ENCODE measurements at places on chromosomes 4 and X. TPM values are rescaled to one million over a fixed set of nuclear protein-coding genes. Genes with fewer than 3 reads are reported as not detected.

GRCh38 chrX:848386-848785 lies 217.8 kb downstream of the SHOX start:
- no peak for DNase-seq
- H3K4me1 ChIP-seq, result no peaks in the 10 kb centered on the region
- H3K36me3 ChIP-seq, result no peaks in the 10 kb centered on the region
- H3K4me3 ChIP-seq, result no peak overlapping the region

GRCh38 chr4:148048598-148048997 lies 316.7 kb downstream of the ARHGAP10 start:
- H3K27ac ChIP-seq, result no peak overlapping the region
- peaks cover 7% of the 10 kb centered on the region for H3K36me3 ChIP-seq
- H3K4me1 ChIP-seq, result peaks cover 7% of the 10 kb centered on the region

- H3K4me3 ChIP-seq, result no peak overlapping the region
- no peak overlapping the region for H3K27ac ChIP-seq
- H3K36me3 ChIP-seq, result no peaks in the 10 kb centered on the region
- H3K27me3 ChIP-seq, result no peaks in the 10 kb centered on the region
Measured at GRCh38 chrX:11050013-11050412, 61.1 kb upstream of the HCCS start.

GRCh38 chrX:15814771-15815365 lies 24.6 kb downstream of the ZRSR2 start:
- H3K27ac ChIP-seq, result no peak overlapping the region
- no peaks in the 10 kb centered on the region for H3K27me3 ChIP-seq
- peaks cover 6% of the 10 kb centered on the region for H3K4me1 ChIP-seq
- DNase-seq, result no peak
- peaks cover 10% of the 10 kb centered on the region for H3K36me3 ChIP-seq
- no peak overlapping the region for H3K4me3 ChIP-seq

DNA sequence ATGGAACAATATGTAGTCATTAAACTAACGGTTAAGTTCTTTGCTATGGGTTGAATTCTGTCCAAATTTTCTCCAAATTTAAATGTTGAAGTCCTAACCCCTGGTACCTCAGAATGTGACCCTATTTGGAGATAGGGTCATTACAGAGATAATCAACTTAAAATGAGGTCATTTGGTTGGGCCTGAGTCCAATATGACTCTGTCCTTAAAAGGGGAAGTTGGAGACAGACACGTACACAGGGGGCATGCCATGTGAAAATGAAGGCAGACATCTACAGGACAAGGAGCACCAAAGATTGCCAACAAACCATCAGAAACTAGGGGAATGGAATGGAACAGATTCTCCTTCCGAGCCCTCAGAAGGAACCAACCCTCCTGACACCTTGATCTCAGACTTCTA lies 492.0 kb upstream of the FTHL17 start:
- no peak for DNase-seq
- H3K27me3 ChIP-seq, result no peaks in the 10 kb centered on the region
- no peaks in the 10 kb centered on the region for H3K36me3 ChIP-seq
- no peak overlapping the region for H3K4me3 ChIP-seq

- no peak for DNase-seq
- no peak overlapping the region for H3K27ac ChIP-seq
- H3K36me3 ChIP-seq, result no peaks in the 10 kb centered on the region
Measured at GRCh38 chr4:148481636-148482035, 39.4 kb upstream of the NR3C2 start.

- no peak overlapping the region for H3K4me3 ChIP-seq
- H3K27ac ChIP-seq, result no peak overlapping the region
- no peak for DNase-seq
- H3K36me3 ChIP-seq, result no peaks in the 10 kb centered on the region
Measured at GRCh38 chr4:185787926-185788679, 23.9 kb downstream of the SORBS2 start.

GRCh38 chrX:130071611-130072344 lies 38.5 kb downstream of the ELF4 start:
- H3K27ac ChIP-seq, result no peak overlapping the region
- no peak overlapping the region for H3K4me3 ChIP-seq

DNA sequence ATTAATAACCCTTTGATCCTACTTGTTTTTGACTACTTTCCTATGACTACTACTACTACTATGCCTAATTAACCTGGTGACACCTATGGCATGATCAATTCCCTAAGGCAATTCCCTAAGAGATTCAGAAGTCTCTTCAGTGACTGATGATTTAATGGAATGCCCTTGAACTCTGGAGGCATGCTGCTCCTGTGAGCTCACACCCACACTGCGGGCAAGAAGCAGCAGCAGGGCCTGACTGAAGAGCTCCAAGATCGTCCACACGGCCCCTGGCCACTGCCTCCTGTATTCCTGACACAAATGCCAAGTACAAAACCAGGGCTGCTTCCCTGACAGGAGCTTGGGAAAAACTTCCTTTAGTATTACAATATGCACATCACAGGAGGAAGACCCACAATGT lies 74.2 kb upstream of the STS start:
- peaks cover 10% of the 10 kb centered on the region for H3K36me3 ChIP-seq
- no peaks in the 10 kb centered on the region for H3K27me3 ChIP-seq
- H3K27ac ChIP-seq, result no peak overlapping the region
- DNase-seq, result no peak

DNA sequence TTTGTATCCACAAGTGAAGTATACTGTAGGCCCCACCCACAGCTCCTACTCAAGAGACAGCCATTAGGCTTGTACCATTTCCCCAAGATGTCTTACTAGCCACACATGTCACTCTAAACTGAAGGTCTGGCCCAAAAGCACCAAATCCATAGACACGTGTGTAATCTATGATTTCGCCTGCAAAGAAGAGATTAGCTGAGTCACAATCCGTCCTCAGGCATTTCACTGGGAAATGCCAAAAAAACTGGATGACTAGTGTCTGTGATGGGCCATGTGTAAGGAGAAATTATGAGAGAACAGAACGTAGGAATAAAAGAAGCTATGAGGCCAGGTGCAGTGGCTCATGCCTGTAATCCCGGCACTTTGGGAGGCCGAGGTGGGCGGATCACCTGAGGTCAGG lies 21.9 kb upstream of the RP2 start:
- H3K4me3 ChIP-seq, result no peak overlapping the region
- no peak for DNase-seq
- no peak overlapping the region for H3K27ac ChIP-seq
- H3K4me1 ChIP-seq, result no peaks in the 10 kb centered on the region

GRCh38 chr4:45554423-45554822 lies 569.4 kb downstream of the GABRG1 start:
- H3K27me3 ChIP-seq, result no peaks in the 10 kb centered on the region
- H3K36me3 ChIP-seq, result no peaks in the 10 kb centered on the region
- no peak overlapping the region for H3K4me3 ChIP-seq

DNA sequence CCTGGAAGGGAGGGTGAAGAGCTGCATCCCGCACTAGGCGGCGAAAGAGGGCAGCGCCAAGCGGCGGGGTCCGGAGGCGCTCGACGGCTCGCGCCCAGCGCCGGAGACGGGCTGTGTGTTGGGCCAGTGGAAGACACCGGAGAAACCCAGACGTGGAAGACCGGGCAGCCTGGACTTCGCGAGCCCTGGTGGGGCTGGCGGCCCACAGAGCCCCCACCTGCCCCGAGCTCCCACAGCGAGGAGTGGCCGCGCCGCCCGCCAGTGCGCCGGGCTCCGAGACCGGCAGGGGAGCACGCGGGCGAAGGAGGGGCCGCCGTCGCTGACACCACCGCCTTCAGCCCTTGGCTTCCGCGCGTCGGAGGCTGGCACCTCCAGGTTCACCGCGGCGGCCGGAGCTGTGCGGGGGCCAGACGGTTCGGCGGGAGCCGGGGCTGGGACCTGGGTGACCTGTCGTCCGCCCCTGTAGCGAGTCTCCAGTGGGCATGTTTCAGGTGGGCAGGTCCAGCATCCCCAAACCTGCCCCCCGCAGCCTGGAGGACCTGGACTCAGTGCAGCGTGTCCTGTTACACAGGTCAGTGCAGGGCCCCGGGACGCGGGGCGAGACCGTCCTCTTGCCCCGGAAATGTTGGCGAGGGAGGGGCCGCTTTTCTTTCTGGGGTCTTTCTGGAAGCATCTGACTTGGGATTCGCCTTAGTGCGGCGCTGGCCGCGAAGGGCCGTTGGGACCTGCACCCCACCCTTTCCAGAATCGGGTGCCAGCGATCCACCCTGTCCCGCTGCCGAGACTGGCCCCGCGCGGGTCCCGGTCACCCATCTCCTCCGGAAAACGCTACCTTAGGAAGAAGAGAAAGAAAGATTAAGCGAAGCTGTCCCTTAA lies 9.6 kb upstream of the INTU start:
- H3K36me3 ChIP-seq, result no peaks in the 10 kb centered on the region
- no peaks in the 10 kb centered on the region for H3K4me1 ChIP-seq
- DNase-seq, result no peak
- no peak overlapping the region for H3K27ac ChIP-seq

GRCh38 chrX:63529961-63530360 lies 178.8 kb upstream of the SPIN4 start:
- no peak for DNase-seq
- no peaks in the 10 kb centered on the region for H3K27me3 ChIP-seq
- H3K36me3 ChIP-seq, result no peaks in the 10 kb centered on the region
- no peaks in the 10 kb centered on the region for H3K4me1 ChIP-seq
- H3K27ac ChIP-seq, result no peak overlapping the region
- no peak overlapping the region for H3K4me3 ChIP-seq

GRCh38 chr4:105708181-105709080 lies at the start of the genes GSTCD and INTS12:
TSS of gene GSTCD (plus strand) at chr4:105708784. CDS start at chr4:105717614, 8,830 bp downstream.
TSS of gene INTS12 (minus strand) at chr4:105708689. CDS start at chr4:105700005, 8,684 bp downstream.
- H3K4me3 ChIP-seq, result peak within 1 kb of the TSS; percentile 99
- H3K27ac ChIP-seq, result peak within 1 kb of the TSS; percentile 81
- DNase-seq, result peak; percentile 66
- H3K27me3 ChIP-seq, result no peaks in the 10 kb centered on the region
- no peaks in the 10 kb centered on the region for H3K4me1 ChIP-seq
- H3K36me3 ChIP-seq, result no peaks in the 10 kb centered on the region

DNA sequence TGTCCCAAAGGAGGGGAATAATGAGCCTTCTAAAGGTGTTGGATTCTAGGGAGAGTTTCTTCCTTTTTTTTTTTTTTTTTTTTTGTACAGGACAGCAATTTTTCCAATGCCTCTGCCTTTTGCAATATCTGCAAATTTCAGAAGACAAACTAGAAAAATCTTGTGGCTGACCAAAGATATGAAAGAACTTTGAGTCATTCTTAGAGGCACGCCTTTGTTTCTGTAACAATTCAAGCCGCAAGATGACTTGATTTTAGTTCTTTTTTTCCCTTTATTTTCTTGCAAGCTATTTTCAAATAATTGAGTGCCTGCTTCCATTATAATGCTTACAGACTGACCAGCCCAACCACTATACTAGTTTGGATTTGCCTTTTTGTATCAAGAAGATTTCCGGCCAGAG lies 47.6 kb upstream of the UXT start:
- H3K27me3 ChIP-seq, result no peaks in the 10 kb centered on the region
- H3K4me3 ChIP-seq, result no peak overlapping the region
- DNase-seq, result no peak
- no peaks in the 10 kb centered on the region for H3K36me3 ChIP-seq
- H3K27ac ChIP-seq, result no peak overlapping the region
- H3K4me1 ChIP-seq, result no peaks in the 10 kb centered on the region

DNA sequence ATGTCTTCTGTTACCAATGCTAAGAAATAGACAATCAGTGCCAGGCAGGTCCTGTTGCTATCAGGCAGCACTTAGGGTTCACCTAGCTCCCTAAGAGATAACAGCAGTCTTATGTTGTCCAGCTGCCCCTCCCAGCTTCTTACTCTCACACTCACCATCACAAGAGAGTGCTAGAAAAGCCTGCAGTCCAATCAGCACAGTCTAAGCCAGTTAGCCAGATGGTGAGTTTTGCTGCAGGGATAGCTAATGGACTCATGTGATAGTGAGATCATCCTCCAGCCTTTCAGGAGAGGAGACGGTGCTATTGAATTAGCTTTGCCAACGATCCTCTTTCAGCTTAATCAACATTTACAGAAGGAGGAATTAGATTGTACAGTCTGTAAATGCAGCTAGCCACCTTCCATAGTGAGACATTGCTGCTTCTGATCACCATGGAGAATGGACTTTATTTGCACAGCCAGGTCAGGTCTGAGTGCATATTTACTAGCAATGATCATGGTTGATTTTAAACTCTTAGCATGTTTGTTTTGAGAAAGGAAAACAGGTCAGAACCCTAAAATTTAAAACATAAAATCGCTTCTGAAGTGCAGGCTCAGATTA lies 438.3 kb downstream of the CENPC start:
- DNase-seq, result no peak
- no peaks in the 10 kb centered on the region for H3K36me3 ChIP-seq
- no peak overlapping the region for H3K27ac ChIP-seq
- H3K4me1 ChIP-seq, result no peaks in the 10 kb centered on the region

- no peaks in the 10 kb centered on the region for H3K4me1 ChIP-seq
- no peak overlapping the region for H3K4me3 ChIP-seq
- no peak for DNase-seq
- H3K36me3 ChIP-seq, result no peaks in the 10 kb centered on the region
- H3K27ac ChIP-seq, result no peak overlapping the region
Measured at GRCh38 chr4:173990126-173990868, 293.2 kb downstream of the FBXO8 start.

GRCh38 chrX:149908308-149908707 lies 21.1 kb upstream of the HSFX4 start:
- peak; percentile 37 for DNase-seq
- H3K36me3 ChIP-seq, result no peaks in the 10 kb centered on the region
- no peak overlapping the region for H3K4me3 ChIP-seq
- peaks cover 10% of the 10 kb centered on the region for H3K4me1 ChIP-seq
- H3K27ac ChIP-seq, result no peak overlapping the region

- no peak overlapping the region for H3K27ac ChIP-seq
- H3K36me3 ChIP-seq, result no peaks in the 10 kb centered on the region
- H3K4me1 ChIP-seq, result no peaks in the 10 kb centered on the region
- H3K27me3 ChIP-seq, result no peaks in the 10 kb centered on the region
- no peak overlapping the region for H3K4me3 ChIP-seq
Measured at GRCh38 chr4:31592293-31592692, 872.1 kb downstream of the PCDH7 start.

GRCh38 chr4:118279920-118280432 lies 72.8 kb downstream of the PRSS12 start:
- H3K4me1 ChIP-seq, result peaks cover 13% of the 10 kb centered on the region
- no peaks in the 10 kb centered on the region for H3K36me3 ChIP-seq
- no peaks in the 10 kb centered on the region for H3K27me3 ChIP-seq
- peak overlapping the region; percentile 80 for H3K27ac ChIP-seq

TLR7 gene
- 25.2 TPM for total RNA-seq

NDST3 gene
- not detected for total RNA-seq

AFP gene
- total RNA-seq, result 0.69 TPM

SPIN2B gene
- total RNA-seq, result 6.6 TPM

MFAP3L gene
- not detected for total RNA-seq

CYTL1 gene
- total RNA-seq, result not detected

TLR1 gene
- 22.9 TPM for total RNA-seq

FAM9C gene
- total RNA-seq, result not detected

MGAT4D gene
- total RNA-seq, result not detected

ZDHHC15 gene
- total RNA-seq, result 0.05 TPM

GAGE12J gene
- total RNA-seq, result not detected

SPATA4 gene
- total RNA-seq, result not detected

TKTL2 gene
- total RNA-seq, result not detected

All from GM12878 (cell line).